Ovary (tissue), 10 donors: ENCODE measurements at places on chromosomes 2 and 18. TPM values are rescaled to one million over a fixed set of nuclear protein-coding genes. Genes with fewer than 3 reads are reported as not detected.

- no peak for DNase-seq
Observed at GRCh38 chr18:24516261-24516660, 55.8 kb downstream of the HRH4 start.

GRCh38 chr2:21020668-21021288, 23.1 kb downstream of the APOB start:
- DNase-seq, result no peak

GRCh38 chr2:131055169-131056065, 37.8 kb downstream of the FAM168B start:
- DNase-seq, result no peak

DNA sequence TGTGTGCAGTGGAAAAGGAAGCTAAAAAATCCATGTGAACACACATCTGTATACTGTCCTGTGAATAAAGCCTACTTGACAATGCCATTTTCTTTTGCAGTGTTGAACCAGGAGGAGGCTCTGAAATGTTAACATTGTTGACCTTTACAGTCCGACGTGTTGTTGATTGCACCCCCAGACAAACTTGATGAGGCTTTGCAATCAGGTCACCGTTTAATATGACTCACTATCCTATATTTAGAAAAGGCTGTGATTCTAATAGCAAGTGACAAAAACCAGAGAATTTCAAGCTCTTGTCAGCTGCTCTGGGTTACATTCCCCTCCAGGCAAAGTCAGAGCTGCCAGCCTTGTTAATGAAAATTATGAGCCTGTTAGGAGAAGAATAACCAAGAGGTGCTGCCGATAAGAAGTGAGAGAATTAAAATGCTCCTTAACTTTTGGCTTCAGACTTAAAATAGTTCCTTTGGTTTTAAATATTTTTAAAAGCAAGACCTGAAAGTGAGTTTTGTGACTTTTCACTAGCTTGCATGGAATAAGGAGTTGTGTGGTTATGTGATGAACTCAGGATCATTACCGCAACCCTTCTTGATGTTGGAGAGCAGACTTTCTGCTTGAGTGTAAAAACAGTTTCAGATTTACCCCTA, 162.1 kb downstream of the QPCT start:
- DNase-seq, result no peak

DNA sequence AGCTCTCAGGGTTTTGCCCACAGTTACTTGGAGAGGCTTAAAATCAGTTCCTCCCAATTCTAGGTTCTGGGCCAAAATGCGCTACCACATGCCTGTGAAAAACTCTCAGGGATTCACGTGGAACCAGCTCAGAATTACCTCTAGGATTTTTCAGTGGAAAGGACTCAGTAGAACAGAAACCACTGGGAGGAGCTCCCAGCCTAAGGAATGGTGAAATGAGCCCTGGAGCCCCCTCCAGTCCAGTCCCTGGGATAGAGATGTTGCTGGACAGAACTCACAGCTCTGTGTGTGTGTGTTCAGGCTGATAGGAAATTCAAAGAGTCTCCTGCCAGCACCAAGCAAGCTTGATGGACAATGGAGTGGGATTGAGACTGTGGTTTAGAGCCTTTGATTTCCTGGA, 21.1 kb upstream of the SLC9A4 start:
- no peak for DNase-seq

GRCh38 chr2:177051278-177051677, 161.3 kb upstream of the HNRNPA3 start:
- no peak for DNase-seq

GRCh38 chr2:138221358-138221757, 257.1 kb downstream of the HNMT start:
- DNase-seq, result no peak

GRCh38 chr2:225171350-225171749, 129.1 kb upstream of the DOCK10 start:
- no peak for DNase-seq

- no peak for DNase-seq
Observed at GRCh38 chr2:40160751-40161218, 291.1 kb downstream of the SLC8A1 start.

DNA sequence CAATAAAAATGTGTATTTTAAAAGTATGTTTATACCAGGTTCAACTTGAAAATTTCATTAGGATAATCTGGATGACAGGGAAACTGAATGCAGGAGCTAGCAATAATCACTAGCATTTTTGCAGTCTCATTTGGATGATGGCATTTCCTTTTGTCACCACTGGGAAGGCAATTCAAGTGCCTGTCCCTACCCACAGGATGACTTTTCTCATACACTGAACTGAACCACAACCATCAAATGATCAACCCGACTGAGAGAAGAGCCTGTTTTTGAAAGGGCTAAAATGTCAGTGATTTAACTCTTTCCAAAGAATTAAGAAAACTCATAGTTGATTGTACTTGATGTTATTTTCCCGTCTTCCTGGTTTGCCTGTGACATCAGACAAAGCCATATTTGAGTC, 115.0 kb downstream of the FAM124B start:
- DNase-seq, result no peak

DNA sequence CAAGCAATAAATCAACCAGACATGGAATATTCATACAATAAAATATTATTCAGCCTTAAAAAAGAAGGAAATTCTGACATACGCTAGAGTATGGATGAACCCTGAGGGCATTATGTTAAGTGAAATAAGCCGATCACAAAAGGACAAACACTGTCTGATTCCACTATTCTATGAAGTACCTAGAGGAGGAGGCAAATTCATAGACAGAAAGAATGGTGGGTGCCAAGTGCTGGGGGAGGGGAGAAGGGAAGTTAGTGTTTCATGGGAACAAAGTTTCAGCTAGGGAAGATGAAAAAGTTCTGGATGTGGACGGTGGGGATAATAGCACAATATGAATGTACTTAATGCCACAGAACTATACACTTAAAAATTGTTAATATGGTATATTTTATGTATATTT, 19.8 kb downstream of the SMAD7 start:
- no peak for DNase-seq

DNA sequence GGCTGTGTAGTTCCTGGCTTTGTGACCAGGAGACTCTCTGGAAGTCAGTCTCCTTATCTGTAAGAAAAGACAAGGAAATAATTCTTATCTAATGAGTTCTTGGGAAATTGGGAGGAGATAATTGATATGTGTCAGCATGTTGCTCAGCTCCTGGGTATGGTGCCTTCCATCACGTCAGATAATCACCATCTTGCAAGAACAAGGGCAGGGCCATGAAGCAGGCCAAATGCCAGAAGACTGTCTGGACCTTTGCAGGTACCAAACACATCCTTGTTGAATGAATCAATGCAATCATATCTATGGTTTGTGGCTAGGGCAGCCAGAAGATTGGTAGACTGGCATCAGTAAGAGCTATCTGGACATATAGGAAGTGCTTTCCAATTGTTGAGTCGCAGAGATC, 473.5 kb downstream of the TNS1 start:
- no peak for DNase-seq

DNA sequence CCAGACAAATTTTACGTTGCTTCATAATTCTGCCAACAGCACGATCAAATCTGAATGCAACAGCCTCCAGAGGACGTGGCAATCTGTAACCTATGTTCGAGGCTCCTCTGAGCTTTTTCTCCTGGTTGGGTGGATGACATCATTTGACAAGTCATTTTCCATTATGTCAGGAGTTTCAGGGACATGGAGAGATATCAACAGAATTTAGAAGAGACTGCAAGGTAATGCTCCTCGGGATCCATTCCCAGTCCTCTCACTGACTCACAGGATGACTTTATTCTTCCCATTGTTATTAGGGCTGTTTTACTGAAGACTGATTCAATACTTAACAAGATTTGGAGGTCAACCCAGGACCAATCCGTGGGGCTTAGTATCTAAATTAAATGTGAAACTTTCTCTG, 72.5 kb upstream of the RNF152 start:
- DNase-seq, result no peak

GRCh38 chr2:216132585-216132984, 23.4 kb downstream of the XRCC5 start:
- no peak for DNase-seq

DNA sequence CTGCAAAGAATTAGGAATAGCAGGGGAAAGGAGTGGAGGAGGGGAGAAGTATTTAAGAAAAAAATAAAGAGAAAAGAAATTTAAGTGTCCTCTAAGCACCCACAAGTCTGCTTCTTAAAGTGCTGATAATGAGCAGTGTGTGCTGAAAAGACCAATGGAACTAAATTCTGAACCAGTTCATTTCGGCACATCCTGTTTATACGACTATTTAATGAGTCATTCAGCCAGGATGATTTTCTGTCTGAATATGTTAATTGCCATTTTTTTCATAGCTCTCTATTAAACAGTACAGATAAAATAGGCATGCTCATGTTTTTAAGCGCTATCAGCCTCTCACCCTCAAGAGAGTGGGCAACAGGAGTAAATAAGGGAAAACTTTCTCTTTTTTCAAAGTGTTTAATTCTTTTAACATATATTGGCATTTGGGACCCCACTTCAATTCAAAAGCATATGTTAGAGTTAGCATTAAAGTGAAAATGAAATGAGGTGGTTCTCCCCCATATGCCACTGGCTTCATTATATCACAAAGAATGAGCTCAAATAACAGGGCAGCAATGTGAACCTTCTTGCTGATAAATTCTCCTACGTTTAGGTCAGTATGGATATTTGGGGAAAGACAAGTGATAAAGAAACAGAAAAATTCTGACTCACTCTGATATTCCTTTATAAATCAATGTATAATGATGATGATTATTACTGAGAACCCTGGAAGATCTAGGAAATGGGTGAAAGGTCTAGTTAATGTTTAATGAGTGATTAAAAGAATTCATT, 87.5 kb downstream of the TCF4 start:
- DNase-seq, result no peak

DNA sequence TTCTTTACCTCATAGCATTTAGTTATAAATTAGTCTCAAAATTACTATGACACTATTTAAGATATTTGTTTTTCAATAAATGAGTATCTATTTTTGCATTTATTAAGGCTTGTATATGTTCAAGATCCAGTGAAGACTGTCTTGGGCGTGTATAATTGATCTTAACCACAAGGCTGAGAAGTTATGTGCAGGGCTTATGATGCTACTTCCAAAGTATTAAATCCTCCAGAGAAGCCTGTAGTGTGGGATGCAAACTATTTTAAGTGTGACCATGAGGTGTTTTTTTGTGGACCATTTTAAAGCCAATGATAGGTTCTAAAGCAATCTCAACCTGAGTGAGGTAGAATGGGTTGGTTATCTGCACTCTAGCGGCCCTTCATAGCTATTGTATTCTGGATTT, 219.9 kb downstream of the ZNF407 start:
- no peak for DNase-seq

DNA sequence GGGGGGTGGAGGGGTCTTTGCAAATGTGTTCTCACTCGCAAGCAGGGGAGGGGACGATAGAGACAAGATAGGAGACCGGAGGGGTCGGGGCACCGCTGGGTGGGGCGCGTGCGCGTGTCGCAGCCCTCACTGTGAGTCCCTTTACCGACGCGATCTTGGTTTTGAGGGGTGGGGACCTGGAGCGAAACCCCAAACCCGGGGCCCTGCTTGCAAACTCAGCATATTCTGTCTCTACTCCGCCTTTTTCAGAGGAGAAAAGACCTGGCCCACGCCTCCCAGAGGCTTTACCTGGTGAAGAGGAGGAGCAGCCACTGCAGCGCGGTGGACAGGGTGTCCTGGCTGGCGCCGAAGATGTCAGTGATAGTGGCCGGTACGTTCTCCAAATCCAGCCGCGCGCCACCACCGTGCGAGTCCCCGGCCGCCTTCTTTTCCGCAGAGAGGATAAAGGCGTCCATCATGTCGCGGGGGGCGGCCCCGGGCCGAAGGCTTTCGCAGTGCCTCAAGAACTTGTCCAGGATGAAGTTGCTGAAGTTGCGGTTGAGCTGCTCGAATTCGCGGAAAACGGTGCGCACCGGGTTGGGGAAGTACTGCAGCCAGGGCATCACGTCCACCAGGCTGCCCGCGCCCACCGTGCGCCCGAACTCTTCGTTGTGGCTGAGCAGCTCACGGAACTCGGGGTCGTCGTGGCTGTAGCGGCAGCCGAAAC, 1.7 kb downstream of the CYP1B1 start:
- DNase-seq, result no peak

GRCh38 chr2:237943395-237944094, 23.3 kb upstream of the UBE2F start:
- no peak for DNase-seq

DNA sequence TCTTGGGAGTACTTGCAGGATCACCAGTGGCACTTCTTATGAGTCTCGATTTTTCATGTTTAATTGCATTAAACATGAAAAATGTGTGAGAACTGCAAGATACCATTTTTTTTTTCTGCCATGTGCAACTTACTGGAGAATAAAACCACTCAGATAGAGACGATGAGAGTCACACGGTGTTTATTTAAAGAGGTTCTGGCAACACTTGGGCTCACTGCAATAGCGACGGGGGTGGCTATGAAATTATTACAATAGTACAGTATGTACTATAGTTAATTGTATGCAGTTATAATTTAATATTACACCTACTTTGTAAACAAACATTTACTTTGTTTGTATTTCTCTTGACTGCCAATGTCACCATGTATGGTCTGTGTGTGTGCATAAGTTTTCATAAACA, 479.8 kb downstream of the NUP35 start:
- DNase-seq, result no peak

DNA sequence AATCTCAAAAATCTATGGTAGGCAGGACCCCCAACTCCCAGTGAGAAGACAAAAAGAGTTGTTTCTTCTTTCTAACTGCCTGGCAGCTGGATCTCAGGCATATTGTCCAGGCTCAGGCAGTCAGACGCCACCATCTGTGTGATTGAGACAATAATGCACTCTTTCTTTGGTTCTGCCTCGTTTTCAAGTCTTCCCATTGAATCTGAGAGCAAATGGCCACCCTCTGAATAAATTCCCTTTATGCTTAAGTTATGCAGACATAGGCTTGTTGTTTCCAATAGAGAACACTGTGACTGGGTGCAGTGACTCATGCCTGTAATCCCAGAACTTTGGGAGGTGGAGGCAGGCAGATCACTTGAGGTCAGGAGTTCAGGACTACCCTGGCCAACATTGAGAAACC, 15.3 kb upstream of the CD207 start:
- DNase-seq, result no peak

BBS5 gene
- total RNA-seq, result 10.9 TPM

POTEE gene
- total RNA-seq, result not detected

SYT4 gene
- total RNA-seq, result 0.65 TPM

MARCHF7 gene
- 89.0 TPM for total RNA-seq
